ENCODE measurements at places on chromosomes 7 and 10.

- no peak for DNase-seq
Measured at GRCh38 chr7:128878226-128879105, 15.8 kb downstream of the ATP6V1F start.

- peak; percentile 85 for DNase-seq
Measured at GRCh38 chr7:20785157-20786048, 1.3 kb downstream of the SP8 start.

DNA sequence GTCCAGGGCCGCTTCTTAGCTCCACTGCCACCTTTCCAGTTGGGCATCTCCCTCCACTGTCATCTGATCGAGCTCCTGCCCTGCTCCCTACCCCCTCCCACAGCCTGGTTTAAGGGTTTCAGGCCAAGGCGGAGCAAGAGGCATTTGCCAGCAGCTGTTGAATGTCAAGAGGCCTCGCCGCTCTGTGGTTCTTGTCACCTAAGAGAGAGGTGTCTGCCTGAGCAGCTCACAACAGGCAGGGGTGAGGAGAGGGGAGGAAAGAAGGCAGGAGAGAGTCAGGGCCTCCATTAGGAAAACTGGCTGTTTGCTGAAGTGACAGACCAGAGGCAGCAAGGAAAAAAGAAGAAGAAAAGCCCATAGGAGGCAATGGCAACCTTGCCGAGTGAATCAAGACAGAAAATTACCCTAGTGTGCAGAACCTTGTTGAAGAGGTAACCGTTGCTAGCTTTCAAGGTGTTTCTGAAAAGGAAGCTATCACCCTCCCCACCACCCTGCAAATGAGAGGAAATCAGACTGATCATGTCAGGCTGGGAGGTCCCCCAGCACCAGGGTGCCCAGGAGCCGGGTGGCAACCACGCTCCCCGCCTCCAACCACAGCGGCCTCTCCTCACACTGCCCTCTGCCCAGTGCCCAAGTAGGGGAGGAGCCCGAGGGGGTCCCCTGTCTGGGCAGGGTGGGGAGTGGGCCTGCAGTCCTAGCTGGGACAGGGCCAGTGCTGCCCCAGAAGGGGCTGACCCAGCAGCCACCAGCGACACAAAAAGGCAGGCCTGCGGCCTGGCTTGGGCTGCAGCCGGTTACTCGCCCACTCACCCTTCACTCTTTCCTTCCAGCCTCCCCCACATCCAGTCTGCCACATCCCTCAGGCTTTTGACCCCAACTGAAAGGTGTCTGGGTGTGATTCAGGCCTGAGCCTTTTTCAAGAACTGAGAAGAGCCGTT is 7.1 kb downstream of the GATA3 start:
- DNase-seq: no peak

DNA sequence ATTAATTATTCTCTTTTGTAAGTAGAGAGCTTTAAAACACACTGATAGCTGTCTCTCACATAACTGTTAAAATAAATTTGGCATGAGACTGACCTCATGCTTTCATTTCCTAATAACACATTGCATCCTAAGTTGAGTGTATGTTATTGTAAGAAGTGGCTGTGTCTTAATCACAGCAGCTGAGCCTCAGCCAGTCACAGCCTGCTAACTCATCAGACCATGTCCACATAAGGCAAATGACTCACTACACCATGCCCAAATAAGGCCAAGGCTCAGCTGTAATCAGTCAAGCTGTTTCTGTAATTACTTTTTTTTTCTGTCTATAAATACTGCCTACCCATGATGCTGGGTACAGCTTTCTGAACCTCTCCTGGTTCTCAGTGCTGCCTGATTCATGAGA is 860.9 kb downstream of the XPNPEP1 start:
- DNase-seq: no peak

GRCh38 chr10:34205452-34205851 is 609.6 kb downstream of the PARD3 start:
- DNase-seq: no peak

- DNase-seq: no peak
Measured at GRCh38 chr7:112843151-112843550, 53.0 kb upstream of the TMEM168 start.

DNA sequence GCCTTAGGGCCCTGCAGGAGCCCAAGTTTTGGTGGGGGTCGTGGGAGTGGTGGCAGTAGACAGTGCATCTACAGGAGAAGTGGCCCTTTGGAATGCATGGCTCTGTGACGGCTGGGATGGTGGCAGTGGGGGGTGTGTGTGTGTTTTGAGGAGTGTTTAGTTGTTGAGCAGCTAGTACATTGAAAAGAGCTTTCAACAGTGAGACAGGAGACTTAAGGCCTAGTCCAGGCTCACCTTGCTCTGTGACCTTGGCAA is 27.1 kb downstream of the ZNF775 start:
- DNase-seq: no peak

DNA sequence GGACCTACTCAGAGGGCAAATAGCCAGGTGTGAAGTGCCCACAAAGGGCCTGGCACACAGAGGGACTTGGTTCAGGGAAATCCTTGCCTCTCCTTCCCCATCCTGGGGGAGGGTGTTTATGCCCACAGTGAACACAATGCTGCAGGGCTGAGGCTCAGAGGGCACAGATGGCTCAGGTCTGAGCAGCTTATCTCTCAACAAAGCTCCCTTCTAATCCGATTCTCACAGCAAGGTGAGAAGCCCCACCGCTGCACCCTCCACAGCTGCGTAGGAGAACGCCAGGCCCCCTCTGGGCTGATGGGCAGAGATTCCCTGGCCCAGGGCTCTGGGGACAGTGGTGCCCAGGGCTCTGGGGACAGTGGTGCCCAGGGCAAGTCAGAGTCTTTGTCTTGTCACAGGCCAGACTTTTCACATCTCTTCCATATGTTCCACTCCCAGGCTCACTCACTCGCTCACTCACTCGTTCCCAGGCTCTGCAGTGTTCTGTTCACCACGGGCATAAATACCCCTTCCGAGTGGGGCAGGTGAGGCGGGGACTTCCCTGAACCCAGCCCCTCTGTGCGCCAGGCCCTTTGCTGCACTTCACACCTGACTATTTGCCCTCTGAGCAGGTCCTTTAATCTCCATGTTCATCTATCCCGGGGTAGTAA is 8.7 kb upstream of the CDHR1 start:
- no peak for DNase-seq

Measured in upper lobe of left lung (tissue), 6 donors.